Stimulated activated CD4-positive, alpha-beta T cell treated with anti-CD3 and anti-CD28 coated beads, Interleukin-12 subunit alpha, Interleukin-12 subunit beta, amount 100 ng/mL, for 4 hours (primary cell): ENCODE measurements at places on chromosomes 1 and 21.

DNA sequence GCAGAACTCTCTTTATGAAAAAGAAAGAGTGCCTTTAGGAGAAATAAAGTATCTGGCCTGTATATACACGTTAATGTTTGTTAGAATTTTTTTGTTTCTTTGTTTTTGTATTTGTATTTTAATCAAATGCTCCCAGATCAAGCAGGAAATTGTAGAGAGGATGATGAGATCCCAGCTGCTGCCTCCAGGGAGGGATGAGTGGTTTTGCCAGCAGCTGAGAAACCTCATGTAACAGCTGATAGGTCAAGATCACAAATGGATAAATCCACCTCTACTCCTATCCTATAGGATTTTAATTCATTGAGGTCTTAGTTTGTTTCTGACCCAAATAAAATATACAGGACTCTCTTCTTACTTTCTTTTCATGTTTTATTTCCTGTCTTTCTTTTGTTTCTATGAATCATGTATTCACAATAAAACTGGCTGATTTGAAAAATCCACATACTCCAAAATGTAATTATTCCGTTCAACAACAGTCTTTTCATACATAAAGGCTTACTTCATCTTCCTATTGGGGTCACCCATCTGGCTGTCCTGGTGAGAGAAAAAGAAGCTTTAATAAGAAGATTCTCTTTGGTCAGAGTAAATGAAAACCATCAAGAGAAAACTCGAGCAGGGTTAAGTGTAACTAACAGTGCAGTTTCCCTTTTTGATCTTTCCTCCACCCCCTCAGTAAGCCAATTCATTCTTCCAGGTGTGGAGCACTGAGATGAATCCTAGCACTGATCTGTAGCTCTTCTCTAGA lies 129.3 kb upstream of the PLPPR5 start:
- DNase-seq, result no peak

- DNase-seq, result no peak
These were observed 141.8 kb downstream of the SYT2 start for GRCh38 chr1:202568410-202568809.

DNA sequence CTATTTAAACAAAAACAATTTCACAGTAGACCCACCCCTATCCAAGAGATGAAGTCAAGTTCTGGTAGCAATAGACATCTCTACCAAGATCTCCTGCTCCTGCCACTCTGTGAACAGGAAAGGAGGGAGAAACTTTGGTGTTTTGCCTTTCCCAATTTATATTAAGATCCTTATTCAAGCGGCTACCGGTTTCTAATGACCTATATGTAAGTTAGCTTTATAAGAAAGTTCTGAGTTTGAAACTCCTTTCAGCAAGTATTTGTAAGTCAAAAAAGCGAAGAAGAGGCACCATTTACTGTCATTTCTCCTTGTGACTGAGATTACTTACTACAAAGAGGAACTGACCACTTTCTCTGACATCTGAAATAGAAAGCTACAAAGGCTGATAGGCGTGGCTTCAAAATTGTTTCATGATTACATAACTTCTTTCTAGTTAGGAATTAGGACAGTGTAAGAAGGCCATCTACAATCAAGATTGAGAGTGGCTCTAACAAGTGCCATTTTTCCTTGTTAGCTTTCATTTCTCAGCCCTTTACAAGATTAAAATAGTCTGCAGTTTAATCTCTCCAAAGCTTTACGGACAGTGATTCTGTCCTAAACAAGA lies at the start of gene MNDA:
Gene MNDA, plus strand, starts transcription at position 448 of the 604 bp plus-strand sequence. CDS start 10,803 bp downstream, outside the sequence.
- no peak for DNase-seq

DNA sequence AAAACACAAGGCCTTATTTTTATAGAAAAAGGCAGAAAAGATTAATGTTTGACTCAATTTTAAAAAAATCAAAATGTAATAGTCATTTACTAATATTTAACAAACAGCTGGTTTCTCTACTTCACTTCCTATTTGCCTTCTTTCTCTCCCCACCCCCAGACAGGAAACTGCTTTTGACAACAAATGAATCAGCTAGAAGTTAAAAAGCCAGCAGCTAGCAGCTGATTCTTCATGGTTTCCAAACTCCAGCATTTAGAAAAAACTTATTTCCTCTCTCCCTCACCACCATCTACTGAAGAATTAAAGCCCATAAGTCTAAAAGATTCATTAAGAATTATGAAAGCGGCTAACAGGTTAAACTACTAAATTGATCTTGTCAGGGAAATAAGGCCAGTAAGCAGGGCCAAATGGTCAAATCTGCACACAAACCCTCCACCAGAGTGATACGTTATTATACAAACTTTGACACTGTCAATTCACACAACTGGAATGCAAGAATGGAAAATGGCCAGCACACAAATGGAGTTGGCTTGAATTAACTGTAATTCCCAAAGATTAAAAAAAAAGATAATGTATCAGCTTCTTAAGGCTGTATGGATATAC lies 4.0 kb downstream of the WDR26 start:
- DNase-seq, result no peak

GRCh38 chr1:171403393-171403792 lies 81.9 kb upstream of the PRRC2C start:
- DNase-seq, result no peak

DNA sequence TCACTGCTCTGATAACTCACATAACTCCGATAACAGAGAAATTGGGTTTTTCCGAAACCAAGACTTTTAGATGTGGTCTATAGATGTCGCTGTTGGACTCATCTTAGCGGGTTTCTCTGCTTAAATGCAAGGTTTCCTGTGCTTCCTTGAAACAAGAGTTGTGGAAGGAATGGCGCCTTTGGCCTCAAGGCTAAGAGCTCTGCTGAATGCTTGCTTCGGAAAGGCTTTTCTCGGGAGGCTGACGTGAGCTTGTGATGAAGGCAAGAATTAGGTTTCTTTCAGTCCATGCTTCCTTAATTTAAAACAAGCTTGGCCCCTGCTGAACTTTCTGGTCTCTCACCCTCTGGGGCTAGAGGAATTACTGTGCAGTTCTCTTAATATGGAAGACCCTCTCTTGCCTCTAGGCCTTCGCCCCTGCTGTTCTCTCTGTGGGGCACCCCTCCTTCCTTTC lies 113.5 kb downstream of the MAP3K21 start:
- DNase-seq, result no peak

DNA sequence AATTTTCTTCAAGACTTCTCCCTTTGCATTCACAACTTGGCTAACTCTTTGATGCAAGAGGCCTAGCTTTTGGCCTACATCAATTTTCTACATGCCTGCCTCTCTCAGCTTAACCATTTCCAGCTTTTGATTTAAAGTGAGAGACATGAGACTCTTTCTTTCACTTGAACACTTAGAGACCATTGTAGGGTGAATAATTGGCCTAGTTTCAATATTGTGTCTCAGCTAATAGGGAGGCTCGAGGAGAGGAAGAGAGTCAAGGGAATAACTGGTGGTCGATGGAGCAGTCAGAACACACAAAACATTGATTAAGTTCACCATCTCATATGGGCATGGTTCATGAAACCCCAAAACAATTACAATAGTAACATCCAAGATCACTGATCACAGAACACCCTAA lies 225.5 kb downstream of the TPR start:
- no peak for DNase-seq

- DNase-seq, result no peak
These were observed 7.3 kb downstream of the IBA57 start for GRCh38 chr1:228172591-228173527.

DNA sequence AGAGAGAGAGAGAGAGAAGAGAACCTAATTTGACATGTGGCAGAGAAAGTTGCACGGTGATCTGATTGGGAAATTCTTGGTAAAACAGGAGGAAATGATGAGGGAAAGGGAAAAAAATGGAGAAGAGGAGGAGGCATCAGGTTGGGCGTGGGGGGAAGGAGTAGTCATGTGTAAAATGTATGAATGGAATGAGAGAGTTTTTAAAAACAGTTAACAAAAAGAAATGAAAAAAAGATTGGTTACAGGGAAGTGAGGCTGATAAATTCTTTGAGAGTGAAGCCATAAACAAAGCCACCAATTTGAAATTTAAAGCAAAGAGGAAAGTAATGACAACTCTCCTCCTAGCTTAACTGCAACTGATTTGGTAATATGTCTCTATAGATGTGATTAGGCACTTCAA lies 409.2 kb downstream of the USH2A start:
- DNase-seq, result no peak

DNA sequence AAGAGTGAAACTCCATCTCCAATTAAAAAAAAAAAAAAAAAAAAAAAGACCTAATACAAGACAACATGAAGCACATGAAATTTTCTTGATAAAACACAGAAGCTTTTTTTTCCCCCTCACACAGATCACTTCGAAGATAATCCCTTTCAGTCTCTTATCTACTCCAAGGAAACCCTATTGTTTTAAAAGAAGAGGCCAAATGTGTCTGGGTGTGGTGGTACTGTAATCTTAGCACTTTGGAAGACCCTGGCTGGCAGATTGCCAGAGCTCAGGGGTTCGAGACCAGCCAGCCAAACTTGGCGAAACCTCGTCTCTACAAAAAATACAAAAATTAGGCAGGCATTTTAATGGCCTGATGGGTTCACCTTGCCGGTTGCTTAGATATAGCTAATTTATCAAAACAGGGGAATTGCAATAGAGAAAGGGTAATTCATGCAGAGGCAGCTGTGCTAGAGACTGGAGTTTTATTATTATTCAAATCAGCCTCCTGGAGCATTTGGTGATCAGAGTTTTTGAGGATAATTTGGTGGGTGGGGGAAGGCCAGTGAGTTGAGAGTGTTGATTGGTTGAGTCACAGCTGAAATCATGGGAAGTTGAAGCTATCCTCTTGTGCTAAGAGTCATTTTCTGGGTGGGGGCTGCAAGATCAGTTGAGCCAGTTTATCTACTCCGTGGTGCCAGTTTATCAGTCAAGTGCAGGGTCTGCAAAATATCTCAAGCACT lies 62.5 kb downstream of the SLC16A1 start:
- DNase-seq, result no peak

- DNase-seq, result no peak
These were observed 82.4 kb upstream of the C21orf91 start for GRCh38 chr21:17901458-17902079.

DNA sequence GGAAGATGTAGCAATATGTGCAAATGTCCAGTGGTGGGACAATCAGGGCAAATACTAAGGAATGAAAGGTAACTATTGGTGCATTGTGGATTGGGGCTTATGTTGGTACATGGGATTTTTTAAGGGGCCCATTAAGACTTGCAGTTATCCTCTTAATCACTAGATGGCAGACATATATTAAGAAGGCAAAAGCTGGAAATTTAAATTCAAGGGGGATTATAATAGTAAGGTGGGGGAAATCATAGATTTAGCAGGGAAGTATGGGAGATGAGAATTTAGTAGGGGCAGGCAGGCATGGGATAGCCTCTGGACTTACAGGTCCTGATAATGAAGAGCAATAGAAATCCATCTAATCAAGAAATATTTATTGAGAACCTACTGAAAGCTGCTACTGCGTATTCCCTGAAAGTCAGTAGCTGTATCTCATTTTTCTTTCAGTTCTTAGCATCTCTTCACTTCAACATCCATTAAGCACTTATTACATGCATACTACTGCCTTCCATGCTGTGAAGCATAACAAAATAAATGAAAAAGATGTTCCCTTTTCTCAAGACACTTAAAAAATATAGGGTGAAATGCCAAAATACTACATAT lies 251.8 kb downstream of the CRB1 start:
- no peak for DNase-seq

DNA sequence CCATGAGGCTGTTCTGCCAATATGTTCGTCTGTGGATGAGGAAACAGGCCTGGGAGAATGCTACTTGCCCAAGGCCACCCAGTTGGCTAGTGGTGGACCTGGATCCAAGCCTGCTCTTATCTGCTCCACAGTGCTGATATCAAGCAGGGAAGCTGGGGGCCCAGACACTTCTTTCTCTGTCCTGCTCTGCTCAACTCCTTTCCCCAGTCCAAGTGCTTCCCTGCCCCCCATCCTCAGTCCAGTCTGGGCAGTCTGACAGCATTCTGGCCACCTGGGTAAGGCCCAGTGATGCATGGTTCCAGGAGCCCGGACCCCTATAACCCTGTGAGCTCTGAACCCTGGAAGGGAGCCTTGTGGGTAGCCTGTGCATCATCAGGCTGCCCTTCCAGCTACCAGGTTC lies 4.2 kb upstream of the PAQR7 start:
- DNase-seq, result no peak

- no peak for DNase-seq
These were observed 52.6 kb downstream of the TM2D1 start for GRCh38 chr1:61672376-61672775.

- no peak for DNase-seq
These were observed 2.7 kb downstream of the HIVEP3 start for GRCh38 chr1:41915786-41916571.

DNA sequence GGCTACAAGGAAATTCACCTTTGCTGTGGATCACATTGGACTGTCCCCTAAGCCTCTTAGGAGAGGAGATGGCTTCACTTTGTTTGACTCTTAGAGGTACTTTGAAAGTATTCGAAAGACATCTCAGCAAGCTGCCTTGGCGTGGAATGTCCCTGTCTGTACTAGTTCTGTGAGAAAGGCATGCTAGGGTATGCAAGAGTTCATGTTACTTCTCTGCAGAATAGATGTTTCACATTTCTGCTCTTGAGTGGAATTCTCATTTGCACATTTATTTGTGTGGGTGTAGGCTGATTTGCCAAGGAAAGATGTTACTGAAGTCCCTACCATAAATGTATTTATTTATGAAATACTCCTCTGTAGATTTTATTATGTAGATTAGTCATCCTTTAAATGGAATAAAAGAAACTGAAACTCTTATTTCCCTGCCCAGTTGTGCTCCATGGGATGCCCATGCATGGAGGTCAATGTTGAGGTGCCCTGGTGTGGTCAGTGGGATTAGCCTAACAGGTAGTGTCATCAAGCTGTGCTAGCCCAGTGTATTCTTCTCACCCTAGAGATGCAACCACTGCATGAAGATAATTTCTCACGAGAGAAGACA lies 13.8 kb downstream of the MIA3 start:
- DNase-seq, result no peak

DNA sequence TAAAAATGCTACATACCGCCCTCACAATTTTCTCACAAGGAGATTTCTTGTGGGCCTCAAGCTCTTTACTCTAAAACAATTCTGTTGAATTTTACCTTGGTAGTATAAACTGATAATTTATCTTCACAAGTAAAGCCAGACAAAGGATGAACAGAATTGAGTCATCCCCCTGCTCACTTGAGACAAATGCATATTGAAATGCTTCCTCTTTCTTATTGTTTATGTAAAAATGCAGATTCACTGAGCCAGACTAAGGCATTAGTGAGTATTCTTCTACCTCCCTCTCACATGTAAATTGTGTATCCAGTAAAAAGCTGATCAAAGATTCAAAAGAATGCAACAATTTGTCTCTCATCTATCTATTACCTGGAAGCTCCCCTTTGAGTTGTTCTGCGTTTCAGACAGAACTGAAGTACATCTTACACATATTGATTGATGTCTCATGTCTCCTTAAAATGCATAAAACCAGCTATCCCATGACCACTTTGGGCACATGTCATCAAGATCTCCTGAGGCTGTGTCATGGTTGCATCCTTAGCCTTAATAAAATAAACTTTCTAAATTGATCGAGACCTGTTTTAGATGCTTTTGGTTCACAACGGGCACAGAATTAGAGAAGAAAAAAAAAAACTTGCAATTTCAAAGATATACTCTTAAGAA lies 743.1 kb upstream of the B3GALT2 start:
- no peak for DNase-seq
